ENCODE measurements at places on chromosomes 12 and 14.

- DNase-seq, result no peak
These were observed 120.5 kb upstream of the DDHD1 start for GRCh38 chr14:53273671-53274072.

GRCh38 chr12:118164798-118165486 lies 29.0 kb downstream of the PEBP1 start:
- DNase-seq, result peak; percentile 31

- no peak for DNase-seq
These were observed 485.3 kb upstream of the MGAT4C start for GRCh38 chr12:86741531-86741930.

DNA sequence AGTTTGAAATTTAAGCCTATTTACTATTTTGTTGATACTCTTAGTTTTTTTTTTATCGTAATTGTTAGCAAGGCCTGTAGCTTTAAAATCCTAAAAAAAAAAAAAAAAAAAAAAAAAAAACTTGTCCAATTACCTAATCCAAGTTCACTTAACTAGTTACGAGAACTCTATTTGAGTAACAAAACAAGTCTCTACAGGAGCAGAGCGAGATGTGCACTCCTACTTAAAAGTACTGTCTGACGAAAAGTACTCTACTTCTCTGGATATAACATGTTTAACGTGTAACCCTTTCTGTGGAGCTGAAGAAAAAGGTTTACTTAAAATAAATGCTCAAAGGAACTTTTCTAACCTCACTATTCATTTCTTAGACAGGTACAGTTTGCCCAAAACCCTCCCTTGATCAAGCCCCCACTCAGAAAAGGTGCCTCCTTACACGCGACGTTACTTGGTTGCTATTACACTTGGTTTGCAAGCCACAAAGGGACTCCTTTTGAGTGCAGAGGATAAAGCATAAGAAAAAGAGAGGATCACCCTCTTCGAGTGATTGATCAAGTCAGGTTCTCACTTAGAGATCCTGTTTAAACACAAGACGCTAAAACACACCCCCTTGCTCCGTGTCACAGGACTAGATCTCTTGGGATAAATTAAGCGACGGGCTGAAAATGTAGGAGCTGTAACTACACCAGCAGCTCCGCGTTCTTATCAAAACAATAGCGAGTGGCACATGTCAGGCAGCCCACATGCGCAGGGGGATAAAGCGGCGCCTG lies 2.2 kb downstream of the BAZ1A start:
- peak; percentile 12 for DNase-seq

DNA sequence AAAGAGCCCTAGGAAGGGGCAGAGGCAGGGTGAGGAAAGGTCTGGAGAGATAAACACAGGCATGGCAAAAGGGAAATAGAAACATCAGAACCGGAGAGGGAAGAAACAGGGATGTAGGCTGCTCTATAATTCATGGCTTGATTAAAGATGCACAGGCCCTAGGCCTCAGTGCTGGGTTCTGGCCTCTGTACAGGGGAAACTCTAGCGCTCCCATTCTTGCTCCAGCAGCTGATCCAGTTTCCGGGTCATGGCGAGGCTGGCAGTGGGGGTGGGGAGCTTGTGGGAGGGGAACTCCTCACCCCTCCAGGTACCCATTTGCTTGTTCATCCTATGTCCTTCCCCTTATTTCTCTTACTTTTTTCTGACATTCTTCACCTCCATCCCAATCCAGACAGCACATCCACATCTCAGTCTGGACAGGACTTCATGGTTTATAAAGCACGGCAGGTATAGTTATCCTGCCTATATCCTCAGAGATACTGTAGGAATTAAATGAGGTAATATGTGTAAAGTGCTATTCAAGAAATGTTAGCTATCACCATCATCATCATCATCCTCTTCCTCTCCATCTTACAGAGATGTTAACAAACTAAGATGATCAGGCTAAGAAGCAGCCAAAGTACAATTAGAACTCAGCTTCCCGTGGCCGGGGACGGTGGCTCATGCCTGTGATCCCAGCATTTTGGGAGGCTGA lies 8.0 kb upstream of the GPR84 start:
- DNase-seq, result no peak

GRCh38 chr12:79162147-79162772 lies 297.7 kb downstream of the SYT1 start:
- DNase-seq, result no peak

DNA sequence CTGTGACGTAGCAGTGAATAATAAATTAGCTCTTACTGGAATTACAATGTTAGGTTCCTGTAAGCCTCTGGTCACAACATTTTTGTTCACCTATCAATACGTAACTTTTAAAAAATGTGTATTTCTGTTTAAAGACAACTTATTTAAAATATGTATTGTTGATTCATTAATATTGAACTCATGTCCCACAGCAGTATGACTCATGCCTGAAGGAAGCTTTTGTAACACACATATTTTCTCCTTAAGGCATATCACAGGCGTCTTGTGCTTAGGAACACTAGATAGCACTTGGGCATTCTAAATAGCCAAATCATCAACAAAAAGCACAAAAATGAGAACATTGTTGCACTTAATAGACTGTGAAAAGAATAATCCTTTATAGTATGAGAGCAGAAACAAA lies 92.5 kb downstream of the GPHN start:
- peak; percentile 41 for DNase-seq
